ENCODE measurements at places on chromosomes 2 and 18.

DNA sequence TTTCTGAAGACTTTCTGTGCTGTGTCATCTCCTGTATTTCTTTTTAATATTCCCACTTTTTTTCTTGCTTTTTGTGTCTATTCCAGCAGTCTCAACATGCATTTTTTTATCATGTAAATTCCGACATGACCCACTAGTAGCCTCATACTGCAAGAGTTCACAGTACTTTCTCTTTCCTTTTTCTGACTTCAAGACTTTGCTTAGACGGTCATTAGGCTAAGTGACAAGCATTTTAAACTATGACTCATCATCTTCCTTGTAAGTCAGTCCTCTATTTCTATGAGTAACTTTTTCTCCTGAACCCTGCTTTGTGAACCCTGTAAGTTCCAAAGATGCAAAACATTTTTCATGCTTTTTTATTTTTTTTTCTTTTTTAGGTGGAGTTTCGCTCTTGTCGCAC, 381.2 kb downstream of the TXNL1 start:
- no peak for DNase-seq

DNA sequence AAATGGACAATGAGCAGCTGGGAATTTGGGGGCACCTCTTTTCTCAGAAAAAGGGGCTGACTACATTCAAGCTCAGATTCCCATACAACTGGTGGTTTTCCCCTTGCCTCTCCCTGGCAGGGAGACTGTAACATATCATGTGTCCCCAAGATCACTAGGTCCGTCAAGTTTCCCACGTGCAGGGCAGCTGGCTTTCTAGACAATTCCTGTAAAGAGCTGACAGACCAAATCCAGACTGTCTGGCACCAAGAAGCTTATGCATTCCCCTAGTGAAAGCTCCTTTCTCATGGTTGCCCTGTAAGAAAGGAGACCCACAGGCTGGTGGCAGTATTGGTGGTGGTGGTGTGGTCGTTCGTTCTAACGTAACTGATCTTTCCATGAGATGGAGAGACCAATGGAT, 48.8 kb downstream of the THUMPD2 start:
- DNase-seq, result no peak

- no peak for DNase-seq
Observed at GRCh38 chr18:6928359-6928758, 189.2 kb downstream of the LAMA1 start.

GRCh38 chr2:162342321-162342720, 1.6 kb upstream of the GCA start:
- no peak for DNase-seq

DNA sequence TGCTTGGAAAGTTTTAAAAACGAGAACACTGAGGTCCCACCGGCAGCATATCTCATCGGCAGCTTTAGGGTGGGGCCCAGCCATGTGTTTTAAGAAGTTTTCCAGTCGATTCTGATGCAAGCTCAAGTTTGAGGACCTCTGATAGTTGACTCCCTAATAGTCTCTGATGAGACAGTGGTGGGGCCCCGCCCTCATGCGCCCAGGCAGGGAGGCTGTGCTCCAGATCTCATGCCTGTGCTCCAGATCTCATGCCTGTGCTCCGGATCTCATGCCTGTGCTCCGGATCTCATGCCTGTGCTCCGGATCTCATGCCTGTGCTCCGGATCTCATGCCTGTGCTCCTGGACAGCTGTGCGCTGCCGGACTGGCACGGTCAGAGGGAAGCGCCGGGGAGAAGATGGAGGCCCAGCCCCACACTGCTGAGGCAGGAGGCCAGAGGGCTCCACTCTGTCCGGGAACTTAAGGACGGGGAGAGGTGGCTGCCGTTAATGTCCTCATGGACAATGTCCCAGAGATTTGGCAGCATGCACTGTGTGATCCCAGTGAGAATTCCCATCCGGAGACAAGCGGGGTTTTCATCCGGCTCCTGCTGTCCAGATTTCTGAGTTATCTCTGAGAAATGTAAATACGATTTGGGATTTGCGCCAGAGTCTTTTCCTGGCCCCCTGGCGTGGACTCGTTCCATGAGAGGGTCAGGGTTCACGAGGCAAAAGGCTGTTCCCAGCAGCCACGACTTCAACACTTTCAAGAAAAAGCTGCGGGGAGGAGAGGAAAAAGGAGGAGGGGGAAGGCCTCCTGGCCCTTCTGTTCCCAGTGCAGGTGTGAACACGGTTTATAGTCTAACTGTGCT, 9.4 kb upstream of the COLEC11 start:
- no peak for DNase-seq
